Left lobe of liver (tissue), 2 donors: ENCODE measurements at places on chromosomes 1 and 21. TPM values are rescaled to one million over a fixed set of nuclear protein-coding genes. Genes with fewer than 3 reads are reported as not detected.

The USP24 gene
- 17.7 TPM for total RNA-seq

The YBX1 gene
- 183 TPM for total RNA-seq

- no peak for DNase-seq
These were observed 39.6 kb downstream of the NUF2 start for GRCh38 chr1:163361123-163361934.

- DNase-seq, result no peak
These were observed 46.5 kb downstream of the RNF11 start for GRCh38 chr1:51282605-51283004.

GRCh38 chr1:41666981-41667631 is 182.6 kb upstream of the EDN2 start:
- no peak for DNase-seq

- no peak for DNase-seq
These were observed 54.7 kb downstream of the NTPCR start for GRCh38 chr1:233005156-233005555.

GRCh38 chr1:177106614-177107365 is 57.7 kb downstream of the ASTN1 start:
- no peak for DNase-seq

GRCh38 chr1:238830036-238830611 is 556.2 kb upstream of the CHRM3 start:
- no peak for DNase-seq

GRCh38 chr1:10237157-10237539 is 26.8 kb downstream of the KIF1B start:
- no peak for DNase-seq

GRCh38 chr1:33502726-33503125 is 30.3 kb downstream of the ZSCAN20 start:
- no peak for DNase-seq

- DNase-seq, result no peak
These were observed 18.1 kb downstream of the COL6A1 start for GRCh38 chr21:45999581-46000181.
